Left ventricle myocardium superior (tissue), 1 donor: ENCODE measurements at places on chromosomes 13 and 19. TPM values are rescaled to one million over a fixed set of nuclear protein-coding genes. Genes with fewer than 3 reads are reported as not detected.

The ZNF208 gene
- total RNA-seq = 25.5 TPM

The PROZ gene
- total RNA-seq = not detected

The HIF3A gene
- total RNA-seq = 81.4 TPM

The IGFLR1 gene
- total RNA-seq = 3.2 TPM

The ACER1 gene
- not detected for total RNA-seq

- no peak for DNase-seq
Observed at GRCh38 chr13:39095500-39095899, 57.2 kb downstream of the NHLRC3 start.

- DNase-seq = no peak
Observed at GRCh38 chr13:47707414-47707813, 293.7 kb downstream of the SUCLA2 start.

DNA sequence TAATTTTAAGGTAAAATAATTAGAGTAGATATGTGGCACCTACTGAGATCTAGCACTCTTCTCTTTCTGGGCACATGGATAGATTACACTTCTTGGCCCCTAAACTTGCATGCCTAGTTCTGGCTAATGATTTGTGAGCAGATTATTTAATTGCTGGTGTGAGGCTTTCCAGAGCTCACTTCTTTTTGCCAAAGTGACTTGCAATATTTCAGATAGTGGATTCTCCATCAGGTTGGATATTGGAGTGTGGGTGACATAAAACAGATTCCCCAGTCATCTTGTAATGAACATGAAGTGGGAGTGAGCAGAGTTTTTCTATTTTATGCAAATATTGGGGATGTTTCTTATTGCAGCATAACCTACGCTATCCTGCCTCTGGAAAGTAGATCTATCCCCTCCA is 247.9 kb downstream of the KLF5 start:
- no peak for DNase-seq

DNA sequence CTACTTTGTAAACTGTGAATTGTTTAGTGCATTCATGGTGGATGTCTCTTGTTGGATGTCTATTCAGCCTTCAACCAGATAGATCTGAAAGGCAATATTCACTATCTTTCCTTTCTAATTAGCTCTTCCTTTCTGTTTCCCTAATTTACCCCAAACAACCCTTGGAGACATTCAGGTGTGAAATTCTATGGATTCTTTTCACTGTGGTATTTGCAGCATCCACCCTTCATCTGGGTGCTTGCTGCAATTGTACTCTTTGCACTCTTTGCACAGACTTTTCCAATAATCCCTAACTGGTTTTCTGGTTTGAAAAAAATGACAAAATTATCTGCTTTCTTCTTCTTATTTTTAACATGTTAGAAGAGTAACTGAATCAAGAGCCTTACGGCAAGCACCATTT is 56.5 kb downstream of the KL start:
- no peak for DNase-seq

DNA sequence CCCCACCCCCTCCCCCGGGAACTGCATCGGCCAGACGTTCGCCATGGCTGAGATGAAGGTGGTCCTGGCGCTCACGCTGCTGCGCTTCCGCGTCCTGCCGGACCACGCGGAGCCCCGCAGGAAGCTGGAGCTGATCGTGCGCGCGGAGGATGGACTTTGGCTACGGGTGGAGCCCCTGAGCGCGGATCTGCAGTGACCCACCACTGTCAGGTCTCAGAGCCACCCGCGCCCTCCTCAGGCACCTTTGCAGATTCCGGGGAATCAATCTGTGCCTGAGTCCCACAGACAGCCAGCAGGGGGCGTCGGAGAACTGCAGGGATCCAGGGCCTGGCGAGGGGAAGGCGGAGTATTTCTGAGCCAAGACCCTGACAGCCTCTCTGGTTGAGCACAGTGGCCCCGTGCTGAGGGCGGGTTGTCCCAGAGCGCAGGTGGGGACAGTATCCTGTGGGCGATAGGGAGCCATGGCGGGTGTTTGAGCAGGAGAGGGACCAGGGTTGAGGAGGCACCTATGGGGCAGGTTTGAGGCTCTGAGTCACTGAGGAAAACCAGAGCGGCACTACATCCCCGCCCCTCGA is 30.4 kb upstream of the CYP4F8 start:
- peak; percentile 87 for DNase-seq

DNA sequence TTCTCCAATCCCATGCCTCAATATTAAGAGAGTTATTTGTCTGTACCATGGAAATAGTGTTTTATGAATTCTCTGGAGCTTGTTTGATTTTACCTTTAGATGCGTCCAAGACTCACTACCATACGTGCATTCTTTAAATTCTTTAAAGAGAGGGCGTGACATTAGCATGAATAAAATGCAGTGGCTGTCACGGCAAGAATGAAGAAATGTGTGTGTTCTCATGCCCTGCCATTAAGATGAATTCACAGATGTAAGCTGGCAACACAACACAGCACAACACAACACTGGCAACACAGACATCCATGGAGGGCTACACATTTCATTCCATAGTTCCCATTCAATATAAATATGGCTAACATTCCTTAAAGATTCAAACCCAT is 213.4 kb downstream of the ENOX1 start:
- no peak for DNase-seq

- DNase-seq = no peak
Observed at GRCh38 chr13:84405286-84405685, 523.0 kb upstream of the SLITRK1 start.
